ENCODE measurements at places on chromosomes 7 and 10.

GRCh38 chr10:44016589-44017482, 368.1 kb downstream of the CXCL12 start:
- no peak for DNase-seq

- DNase-seq = no peak
Measured at GRCh38 chr7:140899883-140900282, 24.8 kb downstream of the BRAF start.

GRCh38 chr10:52212062-52212461, 102.0 kb upstream of the DKK1 start:
- DNase-seq = no peak

DNA sequence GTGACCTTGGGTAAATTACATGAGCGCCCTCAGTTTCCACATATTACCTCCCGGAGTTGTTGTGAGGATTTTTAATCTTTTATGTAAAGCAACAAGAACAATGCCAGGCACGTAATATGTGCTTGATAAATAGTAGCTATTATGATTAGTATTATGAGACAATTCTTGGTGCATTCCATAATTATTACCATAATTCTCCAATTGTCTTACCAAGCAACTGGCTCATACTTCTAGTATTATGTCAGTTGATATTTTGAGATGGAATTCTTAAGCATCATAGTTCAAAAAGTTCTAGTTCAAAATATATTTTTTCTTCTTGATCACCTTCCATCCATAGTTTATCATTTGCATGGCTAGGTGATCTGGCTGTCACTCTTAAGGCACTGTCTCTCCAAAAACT, 259.0 kb downstream of the BBS9 start:
- DNase-seq = no peak

DNA sequence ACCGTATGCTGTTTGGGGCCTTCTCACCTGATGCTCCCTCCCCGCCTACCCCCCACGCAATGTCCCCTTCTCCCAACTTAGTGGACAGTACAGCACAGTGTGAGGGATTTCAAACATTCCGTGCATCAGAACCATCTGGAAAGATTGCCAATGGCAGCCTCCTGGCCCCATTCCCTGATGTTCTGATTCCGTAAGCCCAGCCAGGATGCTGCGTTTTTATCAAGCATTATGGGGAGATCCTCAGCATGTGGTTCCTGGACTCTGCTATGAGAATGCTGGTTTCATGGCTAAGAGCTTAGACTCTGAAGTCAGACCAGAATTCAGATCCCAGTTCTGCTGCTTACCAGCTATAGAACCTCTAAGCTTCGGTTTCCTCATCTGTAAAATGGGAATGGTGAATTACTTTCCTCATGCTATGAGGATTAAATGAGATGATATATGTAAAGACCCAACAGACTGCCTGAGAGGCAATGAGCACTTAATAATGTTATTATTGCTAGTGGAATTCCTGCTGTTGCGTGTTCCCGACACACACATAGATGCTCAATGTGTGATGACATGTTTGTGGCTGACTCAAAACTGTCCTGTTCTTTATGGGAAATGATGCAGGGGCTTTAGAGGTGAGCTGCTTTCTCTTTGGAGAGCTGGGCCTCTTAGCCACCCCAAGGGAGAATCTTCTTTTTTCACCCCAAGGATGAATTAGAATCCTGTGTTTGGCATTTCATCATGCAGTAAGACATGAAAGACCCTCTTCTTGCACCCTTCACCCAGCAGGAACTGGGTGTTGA, 60.8 kb upstream of the SMNDC1 start:
- DNase-seq = no peak

- DNase-seq = no peak
Measured at GRCh38 chr7:1204460-1205140, 28.1 kb upstream of the UNCX start.

DNA sequence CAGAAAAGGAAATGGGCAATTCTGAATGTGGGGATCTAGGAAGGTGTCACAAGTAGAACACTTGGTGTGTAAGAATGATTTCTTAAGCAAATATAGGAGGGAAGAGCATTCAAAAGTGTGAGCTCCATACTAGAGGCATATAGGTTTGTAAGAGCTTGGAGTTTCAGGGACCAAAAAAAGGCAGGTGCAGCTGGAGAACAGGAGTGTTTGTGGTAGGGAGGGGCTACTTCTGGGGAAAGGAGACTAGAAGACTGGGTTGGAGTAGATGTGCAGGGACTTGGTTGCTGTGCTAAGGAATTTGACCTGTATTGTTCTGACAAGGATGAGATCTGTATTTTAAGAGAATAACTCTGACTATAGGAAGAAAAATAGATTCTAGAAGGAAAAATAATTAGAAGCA, 46.4 kb downstream of the CPED1 start:
- peak; percentile 7 for DNase-seq

DNA sequence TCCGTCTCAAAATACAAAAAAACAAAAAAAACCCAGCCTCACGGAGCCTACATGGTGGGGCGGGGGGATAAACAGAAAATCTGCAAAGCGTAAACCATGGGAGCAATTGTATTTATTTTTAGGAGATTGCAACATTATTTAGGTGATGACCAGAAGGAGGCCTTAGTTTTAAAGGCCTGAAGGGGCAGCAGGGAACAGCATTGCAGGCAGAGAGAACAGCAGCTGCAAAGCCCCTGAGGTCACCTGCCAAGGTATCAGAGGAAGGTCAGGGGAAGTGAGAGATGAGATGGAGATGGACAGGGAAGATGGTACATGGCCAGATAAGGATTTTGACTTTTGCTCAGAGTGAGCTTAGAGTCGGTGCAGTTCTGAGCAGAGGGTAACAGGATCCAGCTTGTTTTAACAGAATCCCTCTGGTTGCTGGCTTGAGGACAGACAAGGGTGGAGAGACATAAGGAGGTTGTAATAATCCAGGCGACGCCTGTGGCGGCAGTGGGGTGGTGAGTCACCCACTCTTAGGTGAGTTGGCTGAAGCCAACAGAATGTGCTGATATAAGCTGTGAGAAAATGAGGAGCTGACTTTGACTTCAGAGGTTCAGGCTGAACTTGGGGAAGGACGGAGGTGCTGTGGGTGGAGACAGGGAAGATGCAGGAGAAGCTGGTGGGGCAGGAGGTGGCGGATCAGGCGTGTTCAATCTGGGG, 82.3 kb upstream of the GTF2I start:
- no peak for DNase-seq

- DNase-seq = peak; percentile 55
Measured at GRCh38 chr7:83648464-83649241, at the start of gene SEMA3E. Gene SEMA3E, minus strand, starts transcription at chr7:83649139.

DNA sequence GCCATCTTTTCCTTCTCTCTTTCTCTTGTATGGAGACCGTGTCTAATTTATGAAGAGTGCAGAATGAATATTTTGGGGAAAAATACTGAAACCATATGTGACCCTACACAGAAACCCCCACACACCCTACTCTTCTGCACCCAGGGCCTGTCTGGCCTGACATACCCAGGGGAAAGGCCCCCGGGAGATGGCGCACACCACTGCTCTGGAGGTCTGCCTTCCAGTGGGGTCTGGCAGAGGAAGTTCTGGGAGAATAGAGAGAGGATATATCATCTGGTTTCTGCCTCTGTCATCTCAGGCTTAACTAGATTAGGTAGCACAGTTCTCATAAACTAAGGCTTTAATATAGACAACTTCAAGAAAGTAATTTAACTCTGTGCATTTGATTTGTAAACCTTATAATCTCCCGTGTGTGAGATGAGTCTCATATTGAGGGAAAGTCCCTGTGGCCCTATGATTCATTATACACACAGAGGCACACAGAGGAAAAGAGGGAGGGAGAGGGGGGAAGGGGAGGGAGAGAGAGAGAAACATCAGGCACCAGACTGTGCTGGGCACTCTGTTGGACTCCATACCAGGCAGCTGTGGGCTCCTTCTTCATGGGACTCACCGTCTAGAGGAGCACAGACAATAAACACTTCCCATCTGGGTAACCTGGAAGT, 123.3 kb downstream of the AOAH start:
- DNase-seq = no peak

- peak; percentile 58 for DNase-seq
Measured at GRCh38 chr7:1242606-1243289, 10.1 kb downstream of the UNCX start.

- DNase-seq = no peak
Measured at GRCh38 chr7:1940863-1941262, 270.8 kb downstream of the ELFN1 start.

DNA sequence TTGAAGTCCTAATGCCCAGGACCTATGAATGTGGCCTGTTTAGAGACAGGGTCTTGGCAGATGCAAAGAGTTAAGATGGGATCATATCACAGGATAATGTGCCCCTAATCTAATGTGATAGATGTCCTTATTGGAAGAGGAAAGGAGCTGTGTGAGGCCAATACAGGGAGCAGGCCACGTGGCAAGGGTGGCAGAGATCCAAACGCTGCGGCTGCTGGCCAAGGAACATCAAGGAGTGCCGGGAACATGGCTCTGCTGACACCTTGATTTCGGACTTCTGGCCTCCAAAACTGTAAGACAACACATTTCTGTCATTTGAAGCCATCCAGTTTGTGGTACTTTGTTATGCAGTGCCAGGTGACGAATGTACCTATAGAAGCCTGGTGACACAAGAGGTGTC, 37.7 kb upstream of the EZH2 start:
- DNase-seq = no peak

- DNase-seq = no peak
Measured at GRCh38 chr10:11687779-11688447, 54.3 kb upstream of the ECHDC3 start.

GRCh38 chr7:94642838-94643653, 12.9 kb downstream of the SGCE start:
- DNase-seq = no peak

- no peak for DNase-seq
Measured at GRCh38 chr7:40987571-40987970, 715.3 kb downstream of the INHBA start.

DNA sequence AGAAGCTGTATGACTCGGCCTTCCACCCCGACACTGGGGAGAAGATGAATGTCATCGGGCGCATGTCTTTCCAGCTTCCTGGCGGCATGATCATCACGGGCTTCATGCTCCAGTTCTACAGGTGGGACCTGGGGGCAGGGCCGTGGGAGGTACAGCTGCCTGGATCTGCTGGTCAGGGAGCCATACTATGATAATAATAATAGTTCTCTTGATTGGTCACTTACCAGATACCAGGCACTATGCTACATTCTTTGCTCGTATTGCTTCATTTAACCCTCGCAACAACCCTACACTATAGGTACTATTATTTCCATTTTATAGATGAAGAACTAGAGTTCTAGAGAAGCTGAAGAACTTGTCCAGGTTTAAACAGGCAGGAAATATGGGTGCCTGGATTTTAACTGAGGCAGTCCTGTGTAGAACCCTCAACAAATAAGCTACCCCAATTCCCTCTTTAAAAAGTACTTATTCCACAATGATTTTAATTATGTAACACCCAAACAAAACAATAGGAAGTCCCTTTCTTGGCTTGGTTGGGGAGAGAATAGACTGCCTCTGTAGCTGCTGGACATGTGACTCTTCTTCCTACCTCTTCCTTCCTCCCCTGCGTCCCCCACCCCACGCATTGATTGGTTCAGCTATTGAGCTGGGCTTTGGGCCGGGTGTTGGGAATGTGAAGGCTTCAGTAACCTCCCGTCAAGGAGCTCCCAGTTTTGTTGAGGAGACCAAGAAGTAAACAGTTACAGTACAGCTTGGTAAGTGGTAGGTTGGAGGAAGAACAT, 12.8 kb downstream of the SFXN2 start:
- DNase-seq = no peak

GRCh38 chr10:33819206-33819605, 484.7 kb upstream of the NRP1 start:
- no peak for DNase-seq

DNA sequence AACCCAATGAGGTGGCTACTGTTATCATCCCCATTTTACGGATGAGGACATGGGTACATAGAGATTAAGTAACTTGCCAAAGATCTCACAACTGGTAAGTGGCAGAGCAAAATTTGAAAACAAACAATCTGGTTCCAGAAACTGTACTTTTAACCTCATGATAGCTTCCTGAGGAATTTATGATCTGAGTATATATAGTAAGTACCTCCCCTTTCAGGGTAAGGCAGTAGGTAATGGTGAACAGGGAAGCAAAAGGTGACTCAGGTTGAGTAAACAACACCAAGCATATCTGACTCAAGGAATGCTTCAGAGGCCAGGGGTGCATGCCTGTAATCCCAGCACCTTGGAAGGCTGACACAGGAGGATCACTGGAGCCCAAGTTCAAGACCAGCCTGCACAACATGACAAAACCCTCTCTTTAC, 21.1 kb downstream of the KLLN start:
- DNase-seq = no peak

DNA sequence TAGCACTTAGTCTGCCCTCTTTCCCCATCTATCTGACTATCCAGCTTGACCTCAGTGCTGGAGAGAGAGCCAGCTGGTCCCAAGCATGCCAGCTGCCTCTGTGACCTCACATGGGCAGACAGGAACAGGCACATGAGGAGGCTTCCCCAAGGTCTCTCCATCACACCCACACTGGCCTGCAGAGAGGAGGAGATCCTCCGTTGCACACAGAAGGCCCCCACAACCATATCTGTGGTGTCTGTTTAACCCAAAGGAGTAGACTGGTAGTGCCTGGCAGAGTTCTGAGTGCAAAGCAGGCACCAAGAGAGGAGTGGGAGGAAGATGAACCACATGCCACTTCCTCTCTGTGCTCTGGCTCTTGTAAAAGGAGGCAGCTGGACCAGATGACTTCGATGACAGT, 4.8 kb upstream of the ANK3 start:
- no peak for DNase-seq

- no peak for DNase-seq
Measured at GRCh38 chr7:28478656-28479055, 66.3 kb downstream of the CREB5 start.

DNA sequence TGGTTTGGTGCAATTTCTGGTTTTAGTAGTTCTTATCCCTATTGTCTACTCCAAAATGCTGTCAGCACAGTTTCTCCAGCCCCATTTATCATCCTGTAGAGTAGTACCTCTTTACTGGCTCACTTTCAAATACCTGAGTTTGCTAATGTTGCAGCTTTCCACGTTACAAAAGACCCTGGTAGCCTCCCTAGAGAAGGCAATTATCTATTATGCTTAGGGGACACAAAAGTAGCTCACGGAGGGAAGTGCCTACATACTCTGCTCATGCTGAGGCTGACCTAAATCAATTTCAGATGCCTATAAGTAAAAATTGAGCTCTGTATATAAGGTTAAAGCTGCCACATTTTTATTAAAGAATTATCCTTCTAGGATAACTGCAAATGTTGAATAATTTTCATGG, 603.6 kb downstream of the CNTNAP2 start:
- DNase-seq = no peak
